ENCODE measurements at places on chromosomes 2 and 18. TPM values are rescaled to one million over a fixed set of nuclear protein-coding genes. Genes with fewer than 3 reads are reported as not detected.

- no peaks in the 10 kb centered on the region for H3K36me3 ChIP-seq
- H3K27ac ChIP-seq: no peak overlapping the region
- DNase-seq: no peak
Observed at GRCh38 chr18:671405-671804, 14.0 kb downstream of the TYMS start.

- no peak overlapping the region for H3K4me3 ChIP-seq
- peaks cover 3% of the 10 kb centered on the region for H3K36me3 ChIP-seq
- no peak for DNase-seq
- peaks cover 15% of the 10 kb centered on the region for H3K4me1 ChIP-seq
- H3K27ac ChIP-seq: no peak overlapping the region
- no peaks in the 10 kb centered on the region for H3K27me3 ChIP-seq
Observed at GRCh38 chr2:85862426-85862825, 26.4 kb downstream of the ST3GAL5 start.

DNA sequence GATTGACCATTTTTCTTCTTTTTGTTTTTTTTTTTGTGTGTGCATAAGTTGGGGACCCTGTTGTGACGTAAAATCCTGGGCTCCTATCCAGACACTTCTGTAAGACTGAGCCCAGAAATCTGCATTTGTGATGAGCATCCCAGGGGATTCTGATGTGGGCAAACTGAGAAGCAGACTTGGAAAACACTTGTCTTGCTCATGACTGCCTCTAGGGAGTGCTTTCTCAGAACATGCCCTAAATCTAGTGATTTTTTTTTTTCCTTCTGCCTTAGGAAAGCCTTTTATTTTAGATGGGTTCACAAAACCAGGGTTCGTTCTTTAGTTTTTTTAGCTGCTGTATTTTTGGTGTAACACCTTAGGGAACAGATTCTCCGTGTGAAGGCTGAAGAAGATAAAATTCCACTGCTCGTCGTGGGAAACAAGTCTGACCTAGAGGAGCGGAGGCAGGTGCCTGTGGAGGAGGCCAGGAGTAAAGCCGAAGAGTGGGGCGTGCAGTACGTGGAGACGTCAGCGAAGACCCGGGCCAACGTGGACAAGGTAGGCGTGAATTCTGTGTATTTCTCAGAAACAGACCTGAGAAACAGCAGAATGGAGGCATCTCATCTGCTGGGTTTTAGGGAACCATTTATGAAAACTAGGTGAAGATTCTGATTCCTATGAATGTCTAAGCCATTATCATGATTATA lies 36.7 kb downstream of the RALB start:
- H3K27ac ChIP-seq: no peak overlapping the region
- no peak for DNase-seq
- H3K4me1 ChIP-seq: no peaks in the 10 kb centered on the region
- no peak overlapping the region for H3K4me3 ChIP-seq
- no peaks in the 10 kb centered on the region for H3K27me3 ChIP-seq

GRCh38 chr18:5982332-5982731 lies 87.0 kb upstream of the TMEM200C start:
- H3K27me3 ChIP-seq: no peaks in the 10 kb centered on the region
- H3K4me1 ChIP-seq: no peaks in the 10 kb centered on the region
- no peak for DNase-seq
- no peaks in the 10 kb centered on the region for H3K36me3 ChIP-seq

GRCh38 chr18:41378598-41378997 lies 576.4 kb upstream of the PIK3C3 start:
- no peaks in the 10 kb centered on the region for H3K4me1 ChIP-seq
- H3K27ac ChIP-seq: no peak overlapping the region
- no peak for DNase-seq
- no peak overlapping the region for H3K4me3 ChIP-seq

GRCh38 chr2:237062585-237062984 lies 23.1 kb upstream of the COPS8 start:
- no peak for DNase-seq
- H3K4me3 ChIP-seq: no peak overlapping the region
- no peaks in the 10 kb centered on the region for H3K36me3 ChIP-seq

DNA sequence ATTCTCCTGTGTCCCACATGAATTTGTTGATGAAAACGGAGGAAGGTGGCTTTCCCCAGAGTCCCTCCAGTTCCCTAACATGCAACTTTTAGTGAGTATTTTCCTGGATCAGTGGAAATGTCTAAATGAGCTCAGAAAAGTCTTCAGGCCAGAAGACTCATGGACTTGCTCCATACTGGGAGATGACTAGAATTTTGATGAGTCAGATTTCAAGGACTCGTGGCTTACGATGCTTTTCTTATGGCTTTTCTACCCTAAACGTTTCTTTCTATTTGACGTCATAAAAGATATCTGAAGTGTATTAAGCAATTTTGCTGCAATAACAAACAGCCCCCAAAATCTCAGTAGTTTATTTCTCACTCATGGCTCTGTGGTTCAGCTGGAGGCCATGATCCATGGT lies 397.6 kb downstream of the FBXO15 start:
- no peaks in the 10 kb centered on the region for H3K4me1 ChIP-seq
- H3K27ac ChIP-seq: no peak overlapping the region
- H3K4me3 ChIP-seq: no peak overlapping the region
- no peaks in the 10 kb centered on the region for H3K36me3 ChIP-seq

DNA sequence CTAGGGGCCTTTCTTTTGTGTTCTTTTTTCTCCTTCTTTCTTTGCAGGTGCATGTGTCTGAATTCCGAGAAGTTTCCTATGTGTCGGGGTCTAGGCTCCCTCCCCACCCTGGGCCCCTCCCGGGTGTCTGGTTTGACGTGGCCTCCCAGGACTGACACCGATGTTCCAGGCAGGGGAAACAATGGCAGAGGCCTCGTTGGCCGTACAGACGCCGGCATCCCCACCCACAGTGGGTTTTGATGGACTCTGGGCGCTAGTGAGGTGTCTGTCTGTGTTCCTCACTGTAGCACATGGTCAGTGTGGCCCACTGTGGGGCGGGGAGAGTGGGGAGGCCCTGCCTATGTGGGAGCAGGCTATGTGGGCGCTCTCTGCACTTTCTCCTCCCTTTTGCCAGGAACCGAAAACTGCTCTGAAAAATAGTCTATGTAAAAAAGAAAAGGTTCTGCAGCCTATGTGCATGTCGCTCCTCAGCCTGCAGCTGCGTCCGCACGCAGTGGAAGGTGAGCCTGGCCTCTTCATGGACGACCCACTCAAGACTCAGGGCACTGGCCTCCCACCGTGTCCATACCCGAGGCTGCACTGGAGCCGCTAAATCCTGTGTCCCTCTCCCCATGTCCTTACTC lies 90.9 kb upstream of the ASB18 start:
- no peak overlapping the region for H3K27ac ChIP-seq
- no peaks in the 10 kb centered on the region for H3K4me1 ChIP-seq
- no peaks in the 10 kb centered on the region for H3K36me3 ChIP-seq
- no peak overlapping the region for H3K4me3 ChIP-seq
- no peaks in the 10 kb centered on the region for H3K27me3 ChIP-seq

DNA sequence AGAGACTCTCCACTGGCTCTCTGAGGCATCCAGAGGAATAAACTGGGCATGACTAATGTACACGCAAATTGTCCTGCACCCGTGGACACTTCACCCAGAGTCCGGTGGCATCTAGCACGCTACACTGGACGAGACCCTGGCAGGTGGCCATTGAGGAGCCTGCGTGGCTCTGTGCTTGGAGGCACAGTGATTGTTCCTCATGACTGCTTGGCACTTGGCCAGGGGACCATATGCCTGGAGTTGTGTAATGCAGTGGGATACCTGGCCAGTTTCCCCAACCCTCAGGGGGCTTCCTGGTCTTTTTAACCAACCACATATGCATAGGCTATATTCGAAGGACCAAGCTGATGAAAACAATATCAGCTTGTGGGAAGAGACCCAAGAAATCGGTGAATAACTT lies 66.6 kb downstream of the MTCL1 start:
- DNase-seq: peak; percentile 36
- no peaks in the 10 kb centered on the region for H3K4me1 ChIP-seq
- no peak overlapping the region for H3K4me3 ChIP-seq
- H3K27me3 ChIP-seq: no peaks in the 10 kb centered on the region
- H3K36me3 ChIP-seq: no peaks in the 10 kb centered on the region
- H3K27ac ChIP-seq: peak overlapping the region; percentile 52

DNA sequence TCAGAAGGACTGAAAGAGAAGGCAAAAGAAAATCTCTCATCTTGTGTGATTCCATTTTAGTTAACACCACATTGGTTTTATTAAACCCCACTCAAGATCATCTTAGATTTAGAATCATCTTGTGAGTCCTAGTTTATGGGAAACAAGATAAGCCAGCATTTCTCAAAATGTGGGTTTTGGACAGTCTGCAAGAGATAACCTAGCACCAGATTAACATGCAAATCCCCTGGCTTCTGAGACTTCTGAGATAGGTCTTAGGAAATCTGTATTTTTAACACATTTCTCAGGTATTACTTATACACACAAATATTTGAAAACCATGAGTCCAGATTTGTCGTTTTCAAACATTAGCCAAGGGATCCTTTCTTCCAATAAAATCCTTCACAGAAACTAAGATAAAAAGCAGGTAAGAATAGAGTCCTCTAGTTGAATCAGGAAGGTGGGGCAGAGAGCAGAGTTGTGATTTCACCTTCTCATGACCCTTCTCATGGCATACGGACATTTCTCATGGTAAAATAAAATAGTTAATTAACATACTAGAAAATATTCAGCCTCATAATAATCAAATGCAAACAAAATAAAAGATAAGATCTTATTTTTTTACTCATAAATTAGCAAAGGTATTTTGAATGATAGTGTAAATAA lies 287.2 kb upstream of the FN1 start:
- no peak overlapping the region for H3K4me3 ChIP-seq
- H3K4me1 ChIP-seq: no peaks in the 10 kb centered on the region
- no peaks in the 10 kb centered on the region for H3K36me3 ChIP-seq
- H3K27me3 ChIP-seq: no peaks in the 10 kb centered on the region

DNA sequence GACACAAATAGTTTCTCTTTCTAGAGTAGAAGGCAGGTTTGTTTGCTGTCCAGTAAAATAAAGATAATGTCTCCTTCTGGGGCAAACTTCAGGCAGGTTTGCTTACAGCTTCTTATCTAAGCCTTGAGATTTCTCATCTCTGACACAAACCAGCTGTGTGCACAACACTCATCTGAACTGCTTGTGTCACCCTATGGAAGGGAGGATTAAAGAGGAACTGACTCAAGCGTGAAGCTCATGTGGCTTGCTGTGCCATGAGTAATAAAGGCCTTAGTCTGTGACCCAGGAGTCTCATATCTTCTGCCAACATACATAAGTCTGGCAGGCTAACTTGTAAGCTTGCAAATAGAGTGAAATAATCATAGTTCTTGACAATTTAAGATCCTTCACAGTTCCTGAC lies 24.2 kb upstream of the CPO start:
- H3K4me3 ChIP-seq: no peak overlapping the region
- no peak overlapping the region for H3K27ac ChIP-seq
- H3K27me3 ChIP-seq: no peaks in the 10 kb centered on the region
- no peaks in the 10 kb centered on the region for H3K4me1 ChIP-seq
- no peaks in the 10 kb centered on the region for H3K36me3 ChIP-seq
- DNase-seq: no peak

DNA sequence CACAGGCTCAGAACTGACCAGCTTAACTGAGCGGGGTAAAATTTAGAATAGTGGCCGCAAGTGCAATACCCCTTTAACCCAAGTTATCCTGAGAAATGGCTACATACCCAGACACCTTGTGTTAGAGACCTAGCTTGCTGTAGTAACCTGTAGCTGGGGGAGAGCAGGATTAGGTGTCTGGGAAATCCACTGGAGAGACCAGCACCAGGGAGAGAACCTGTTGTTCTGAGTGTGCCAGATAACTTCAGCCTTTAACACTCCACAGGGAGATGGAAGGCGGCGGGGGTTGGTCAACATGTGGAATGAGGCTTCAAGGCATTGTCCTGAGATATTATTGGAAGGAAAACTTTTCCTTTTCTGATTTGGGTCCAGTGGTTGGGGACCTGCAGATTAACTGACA lies 356.0 kb downstream of the PTPRM start:
- no peaks in the 10 kb centered on the region for H3K36me3 ChIP-seq
- no peaks in the 10 kb centered on the region for H3K27me3 ChIP-seq
- H3K4me3 ChIP-seq: no peak overlapping the region

- no peak for DNase-seq
- no peaks in the 10 kb centered on the region for H3K36me3 ChIP-seq
- no peaks in the 10 kb centered on the region for H3K27me3 ChIP-seq
Observed at GRCh38 chr2:120203251-120204021, 19.8 kb downstream of the TMEM185B start.

GRCh38 chr2:127063701-127064590 lies 43.0 kb downstream of the BIN1 start:
- no peaks in the 10 kb centered on the region for H3K36me3 ChIP-seq
- no peaks in the 10 kb centered on the region for H3K27me3 ChIP-seq
- peaks cover 6% of the 10 kb centered on the region for H3K4me1 ChIP-seq
- H3K27ac ChIP-seq: peak overlapping the region; percentile 58
- H3K4me3 ChIP-seq: no peak overlapping the region
- DNase-seq: no peak

Gene PFN4
- total RNA-seq: 0.80 TPM

Gene CENPA
- total RNA-seq: not detected

Gene RAB12
- total RNA-seq: 40.3 TPM

Gene IL36A
- total RNA-seq: not detected

Gene CRYBA2
- not detected for total RNA-seq

Gene DUSP11
- total RNA-seq: 9.2 TPM

Gene NIFK
- total RNA-seq: 21.3 TPM

Gene ANKRD30BL
- not detected for total RNA-seq

Gene PLB1
- total RNA-seq: 3.0 TPM

Gene GPR39
- total RNA-seq: 41.9 TPM

Gene MGAT4A
- 29.9 TPM for total RNA-seq

Gene ALPP
- not detected for total RNA-seq

Gene GALNT13
- total RNA-seq: not detected

Measured in transverse colon (tissue), 4 donors.